Effector memory CD8-positive, alpha-beta T cell (primary cell): ENCODE measurements at places on chromosomes 1 and 21.

- no peak for DNase-seq
Measured at GRCh38 chr1:93597709-93598108, 83.9 kb downstream of the BCAR3 start.

DNA sequence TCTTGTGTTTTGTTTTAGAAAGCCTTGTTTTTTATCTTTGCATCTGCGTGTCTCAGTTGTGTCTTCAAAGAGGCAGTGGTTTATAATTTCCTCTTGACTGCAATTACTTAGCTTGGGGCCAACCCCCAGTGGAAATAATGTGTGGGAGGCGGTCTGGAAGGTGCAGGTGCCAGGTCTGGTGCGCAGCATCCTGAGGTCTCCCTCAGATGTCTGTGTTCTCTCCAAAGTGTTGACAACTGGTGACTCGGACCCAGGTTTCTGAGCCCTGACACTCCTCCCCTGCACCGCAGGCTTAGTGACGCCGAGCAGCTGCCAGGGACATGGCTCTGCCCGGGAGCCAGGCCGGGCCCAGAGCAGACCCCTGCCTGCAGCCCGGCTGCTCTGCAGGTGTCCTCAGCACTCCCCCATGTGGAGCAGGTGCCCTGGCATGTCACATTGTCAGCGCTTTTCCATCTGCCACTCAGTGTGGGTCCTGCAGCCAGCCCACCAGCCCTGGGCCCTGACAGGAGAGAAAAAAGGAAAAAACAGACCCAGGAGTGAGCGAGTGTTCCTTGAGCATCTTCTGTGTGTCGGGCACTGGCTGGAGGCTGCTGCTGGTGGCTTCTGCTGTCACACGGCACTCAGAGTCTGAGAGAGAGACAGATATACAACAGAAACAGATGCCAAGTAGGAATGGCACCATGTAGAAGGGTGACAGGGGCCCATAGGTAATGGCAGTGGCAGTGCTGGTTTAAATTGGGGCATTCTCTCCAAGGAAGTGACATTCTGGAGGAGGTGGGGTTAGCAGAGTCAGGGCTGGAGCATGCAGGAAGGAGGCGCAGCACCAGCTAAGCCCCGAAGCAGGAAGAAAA, 24.8 kb upstream of the SELENON start:
- peak; percentile 68 for DNase-seq

GRCh38 chr1:94050254-94050653, 70.7 kb downstream of the ABCA4 start:
- DNase-seq: no peak

GRCh38 chr1:37922767-37923550, 23.9 kb downstream of the INPP5B start:
- DNase-seq: peak; percentile 13
